Stimulated activated naive CD4-positive, alpha-beta T cell (primary cell): ENCODE measurements at places on chromosomes 1 and 21.

DNA sequence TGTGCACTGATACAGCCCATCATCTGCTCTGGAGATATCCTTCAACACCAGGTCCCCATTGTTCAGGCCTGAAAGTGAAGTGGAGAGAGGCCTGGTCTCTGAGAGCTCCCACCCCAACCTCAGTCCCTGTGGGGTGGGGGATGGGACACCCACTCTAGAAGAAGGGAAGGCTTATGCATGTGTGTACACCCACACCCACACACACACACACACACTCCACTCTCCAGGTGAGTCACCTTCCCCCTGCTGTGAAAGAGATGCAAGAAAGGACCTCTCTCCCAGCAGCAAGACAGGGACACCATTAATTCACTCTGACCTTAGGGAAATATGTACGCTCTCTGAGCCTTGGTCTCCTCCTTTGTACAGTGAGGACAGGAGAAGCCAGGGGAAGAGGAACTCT, 5.9 kb downstream of the VSIG8 start:
- DNase-seq, result no peak

GRCh38 chr1:206922524-206922923, 783 bp upstream of the FCMR start:
- no peak for DNase-seq

DNA sequence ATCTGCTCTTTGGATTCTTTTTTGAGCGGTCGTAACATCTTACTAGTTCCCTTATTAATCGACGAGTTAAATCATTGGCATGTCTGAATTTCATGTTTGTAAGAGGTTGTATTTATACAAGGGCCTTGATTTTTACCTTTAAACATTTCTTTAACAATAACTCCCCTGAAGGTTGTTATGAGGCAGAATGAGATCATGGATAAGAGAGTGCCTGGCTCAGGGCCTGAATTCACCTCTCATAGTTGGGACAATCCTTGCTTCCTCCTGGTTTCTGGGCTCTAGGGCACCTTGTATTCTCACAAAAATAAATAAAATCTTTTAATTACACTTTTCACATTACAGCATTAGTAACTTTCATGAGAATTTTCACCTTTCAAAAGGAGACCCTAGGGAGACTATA, 55.4 kb downstream of the MDM4 start:
- no peak for DNase-seq

- no peak for DNase-seq
Observed at GRCh38 chr1:223017291-223017690, 125.8 kb downstream of the TLR5 start.

DNA sequence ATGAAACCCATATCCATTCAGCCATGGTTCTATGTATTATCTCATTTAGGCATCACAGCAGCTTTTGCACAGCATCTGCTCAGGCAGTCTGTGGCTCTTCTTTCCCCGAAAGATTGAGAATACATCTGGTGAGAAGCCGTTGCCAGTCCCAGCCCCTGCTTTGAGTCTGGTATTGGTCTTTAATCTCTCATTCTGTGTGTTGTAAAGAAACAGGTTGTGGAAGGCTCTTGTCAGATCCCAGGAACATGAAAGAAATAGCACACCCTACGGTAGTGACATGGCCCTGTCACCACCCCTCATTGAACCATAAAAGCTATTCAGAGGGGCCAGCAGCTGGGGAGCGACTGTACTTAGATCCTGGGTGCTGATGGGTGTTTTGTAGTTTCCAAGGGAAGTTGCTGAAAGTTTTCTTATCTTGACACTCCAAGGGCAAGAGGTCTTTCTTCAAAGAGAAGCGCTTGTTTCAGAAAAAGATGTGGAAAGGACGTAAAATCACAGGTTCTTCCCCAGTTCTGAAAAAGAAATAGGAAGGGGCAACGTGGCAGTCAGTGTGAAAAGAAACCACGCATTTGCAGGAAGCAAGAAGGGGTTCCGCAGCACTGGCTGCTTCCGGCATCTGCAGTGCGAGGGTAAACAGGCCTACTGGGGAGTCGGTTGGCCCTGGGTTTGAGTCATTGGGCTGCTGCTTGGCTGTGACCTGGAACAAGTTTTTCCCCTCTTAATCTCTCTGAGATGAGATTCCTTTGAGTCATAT, 145.0 kb downstream of the DHRS3 start:
- peak; percentile 31 for DNase-seq

DNA sequence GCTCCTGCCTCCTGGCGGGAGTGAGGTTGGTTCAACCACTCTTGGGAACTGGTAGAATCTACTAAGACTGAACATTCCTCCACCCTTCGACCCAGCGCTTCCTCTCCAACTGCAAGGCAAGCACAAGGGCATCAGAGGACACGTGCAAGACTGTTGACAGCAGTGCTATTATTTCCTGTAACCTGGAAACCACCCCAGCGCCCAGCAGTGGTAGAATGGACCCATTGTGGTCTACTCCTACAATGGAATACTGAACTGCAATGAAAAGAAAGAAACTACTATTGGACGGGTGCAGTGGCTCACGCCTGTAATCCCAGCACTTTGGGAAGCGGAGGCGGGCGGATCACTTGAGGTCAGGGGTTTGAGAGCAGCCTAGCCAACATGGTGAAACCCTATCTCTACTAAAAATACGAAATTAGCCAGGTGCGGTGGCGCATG, 33.0 kb upstream of the TARDBP start:
- no peak for DNase-seq

DNA sequence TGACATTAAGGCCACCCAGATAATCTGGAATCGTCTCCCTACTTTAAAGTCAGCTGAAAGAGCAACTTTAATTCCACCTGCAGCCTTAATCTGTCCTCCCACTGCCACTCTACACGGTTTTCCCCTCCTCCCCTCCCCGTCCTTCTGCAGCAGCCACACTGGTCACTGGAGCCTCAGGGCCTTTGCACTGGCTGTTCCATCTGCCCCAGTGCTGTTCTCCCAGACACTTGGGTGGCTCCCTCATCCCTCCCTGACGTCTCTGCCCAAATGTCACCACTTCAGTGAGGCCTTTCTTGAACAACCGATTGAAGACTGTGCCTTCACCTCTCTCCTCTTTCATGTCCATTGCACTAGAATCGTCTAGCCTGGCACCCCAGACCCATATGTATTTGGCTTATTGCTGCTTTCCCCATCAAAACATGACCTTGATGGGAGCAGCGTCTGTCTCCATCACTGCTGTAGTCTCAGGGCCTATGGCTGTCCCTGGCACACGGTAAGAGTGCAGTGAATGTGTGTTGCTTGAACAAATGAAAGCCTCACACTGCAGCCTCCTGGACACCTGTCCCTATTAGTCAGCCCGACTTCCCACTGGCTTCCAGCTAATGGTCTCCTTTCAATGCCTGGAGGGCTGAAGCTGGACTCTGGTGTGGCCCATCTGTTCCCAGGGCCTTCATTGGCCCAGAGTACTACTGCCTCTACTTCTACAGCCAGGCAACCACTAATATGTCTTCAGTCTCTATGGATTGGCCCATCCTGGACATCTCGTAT, 10.6 kb upstream of the PRDM16 start:
- no peak for DNase-seq

DNA sequence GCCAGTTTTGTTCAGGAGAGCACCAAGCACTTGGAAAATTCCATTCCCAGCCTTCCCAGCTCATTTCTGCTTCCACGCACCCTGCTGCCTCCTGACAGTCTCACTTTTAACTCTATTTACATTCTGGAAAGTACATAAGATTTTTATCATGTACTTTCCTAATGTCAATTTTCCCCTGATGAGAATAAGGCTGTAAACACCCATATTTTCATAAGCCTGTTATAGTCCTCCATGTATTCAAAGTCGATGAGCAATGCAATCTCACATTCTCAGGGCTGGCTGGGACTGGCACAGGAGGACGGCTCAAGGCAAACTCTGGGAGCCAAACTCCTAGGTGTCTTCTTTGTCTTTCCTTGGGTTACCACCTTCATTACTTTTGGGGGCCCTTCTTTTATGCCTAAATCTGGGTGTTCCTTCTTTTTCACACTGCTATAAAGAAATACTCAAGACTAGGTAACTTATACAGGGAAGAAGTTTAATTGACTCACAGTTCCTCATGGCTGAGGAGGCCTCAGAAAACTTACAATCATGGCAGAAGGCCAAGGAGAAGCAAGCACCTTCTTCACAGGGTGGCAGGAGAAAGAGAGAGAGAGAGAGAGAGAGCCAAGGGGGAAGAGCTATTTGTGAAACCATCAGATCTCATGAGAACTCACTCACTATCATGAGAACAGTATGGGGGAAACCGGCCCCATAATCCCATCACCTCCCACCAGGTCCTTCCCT, 94.6 kb downstream of the IGSF21 start:
- no peak for DNase-seq

DNA sequence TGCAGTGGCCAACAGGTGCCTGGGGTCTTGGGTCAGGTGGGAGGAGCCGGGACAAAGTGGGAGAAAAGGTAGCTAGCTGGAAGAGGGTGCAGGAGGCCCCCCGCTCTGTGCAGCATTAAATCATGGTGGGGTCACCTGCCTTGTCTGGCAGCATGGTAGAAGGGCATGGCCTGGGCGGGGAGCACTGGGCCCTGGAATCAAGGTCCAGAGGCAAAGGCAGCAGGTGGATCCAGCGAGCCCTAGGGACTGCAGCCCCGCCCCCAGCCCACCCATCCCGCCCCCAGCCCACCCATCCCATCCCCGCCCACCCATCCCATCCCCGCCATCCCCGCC, 16.7 kb upstream of the TTLL10 start:
- DNase-seq, result no peak

- no peak for DNase-seq
Observed at GRCh38 chr1:115457289-115457688, 119.2 kb upstream of the NGF start.

DNA sequence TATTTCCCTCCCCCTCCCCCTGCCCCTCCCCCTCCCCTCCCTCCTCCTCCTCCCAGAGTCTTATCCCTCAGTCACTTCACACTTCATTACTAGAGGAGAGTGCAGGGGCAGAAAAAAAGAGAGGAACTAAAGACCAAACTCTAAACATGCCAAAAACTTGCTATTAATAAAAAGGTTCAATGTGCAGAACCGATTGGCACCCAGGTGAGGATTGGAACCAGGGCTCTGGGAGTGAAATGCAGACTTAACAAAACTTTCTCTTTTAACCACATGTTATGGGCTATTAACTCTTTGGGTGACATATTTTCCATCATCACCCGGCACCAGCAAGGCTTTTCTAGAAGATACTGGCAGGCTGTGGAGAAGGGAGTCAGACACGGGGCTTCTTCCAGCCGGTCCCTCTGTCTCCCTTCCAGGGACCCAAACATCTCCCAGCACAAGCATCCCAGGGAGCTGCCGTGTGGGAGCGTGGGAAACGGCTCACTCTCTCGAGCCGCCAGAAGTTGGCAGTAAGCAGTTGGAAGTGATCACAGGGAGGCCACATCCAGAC, 13.6 kb downstream of the NID1 start:
- DNase-seq, result no peak

- DNase-seq, result no peak
Observed at GRCh38 chr1:221190249-221190648, 311.0 kb downstream of the HLX start.

DNA sequence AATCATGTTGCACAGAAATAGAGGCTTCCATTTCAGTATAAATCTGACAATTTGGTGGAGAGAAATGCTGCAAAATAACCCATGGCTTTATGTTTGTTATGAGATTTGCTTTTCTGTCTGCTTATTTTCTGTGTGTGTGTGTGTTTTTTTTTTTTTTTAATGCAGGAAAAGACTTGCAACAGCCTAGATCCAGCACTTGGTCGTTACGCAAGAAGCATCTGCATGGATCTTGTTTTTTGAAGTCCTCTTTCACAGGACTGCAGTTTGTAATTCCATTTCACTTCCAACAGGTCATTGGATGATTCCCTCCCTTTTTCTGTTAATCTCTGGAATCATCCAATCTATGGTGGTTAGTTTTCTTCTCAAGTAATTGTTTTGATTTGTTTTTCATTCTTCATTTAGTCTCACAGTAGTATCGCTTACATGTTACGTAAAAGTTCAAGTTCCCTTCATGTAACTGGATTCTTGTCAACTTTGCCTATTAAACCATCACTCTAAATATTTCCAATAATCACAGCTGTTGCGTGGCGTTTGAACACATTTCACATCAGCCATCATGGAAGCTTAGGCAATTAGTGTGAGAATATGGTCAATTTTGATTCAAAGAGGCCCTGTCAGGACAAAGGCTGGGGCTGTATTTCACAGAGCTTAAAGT, 312.9 kb downstream of the NFIA start:
- no peak for DNase-seq

DNA sequence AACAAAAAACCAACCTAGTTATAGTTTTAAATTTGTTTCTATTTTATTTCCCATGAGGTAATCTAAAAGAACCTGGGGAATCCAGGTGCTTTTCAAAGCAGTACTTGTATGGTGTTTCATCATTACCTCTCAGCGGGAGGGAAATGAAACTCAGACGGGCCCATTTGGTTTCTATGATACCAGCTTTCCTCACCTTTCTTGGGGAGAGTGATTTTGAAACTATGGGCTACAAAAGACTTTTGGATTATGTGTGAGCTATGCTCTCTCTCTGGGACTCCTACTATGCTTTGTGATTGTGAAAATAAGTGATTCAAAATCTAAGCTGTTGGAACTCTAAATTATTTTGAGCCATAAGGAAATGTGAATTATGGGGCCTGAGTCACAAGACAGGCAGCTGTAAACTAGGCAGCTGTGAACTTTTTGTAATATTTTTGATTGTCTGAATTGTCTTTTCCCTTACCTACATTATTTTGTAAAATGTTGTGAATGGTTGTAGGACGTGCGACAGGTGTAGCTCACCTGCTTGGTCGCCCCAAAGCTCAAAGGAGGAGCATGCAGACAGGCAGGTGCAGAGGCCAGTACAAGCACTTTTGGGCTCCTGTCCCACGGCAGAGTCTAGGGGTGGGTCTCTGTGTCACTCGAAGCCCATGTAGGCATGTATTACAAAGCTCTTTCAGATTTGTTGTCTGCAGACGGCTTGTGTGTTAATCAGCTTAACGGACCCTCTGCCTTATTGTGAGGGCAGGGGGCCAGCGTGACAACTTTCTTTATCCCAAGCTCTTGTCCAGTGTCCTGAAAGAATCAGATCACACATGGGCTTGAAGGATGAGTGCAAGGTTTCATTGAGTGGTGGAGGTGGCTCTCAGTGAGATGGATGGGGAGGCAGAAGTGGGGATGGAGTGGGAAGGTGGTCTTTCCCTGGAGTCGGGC, 64.8 kb upstream of the BACH1 start:
- no peak for DNase-seq

GRCh38 chr1:47823040-47823808, 174.0 kb downstream of the TRABD2B start:
- DNase-seq, result no peak

GRCh38 chr1:2547210-2548067, 8.7 kb upstream of the TNFRSF14 start:
- peak; percentile 70 for DNase-seq

DNA sequence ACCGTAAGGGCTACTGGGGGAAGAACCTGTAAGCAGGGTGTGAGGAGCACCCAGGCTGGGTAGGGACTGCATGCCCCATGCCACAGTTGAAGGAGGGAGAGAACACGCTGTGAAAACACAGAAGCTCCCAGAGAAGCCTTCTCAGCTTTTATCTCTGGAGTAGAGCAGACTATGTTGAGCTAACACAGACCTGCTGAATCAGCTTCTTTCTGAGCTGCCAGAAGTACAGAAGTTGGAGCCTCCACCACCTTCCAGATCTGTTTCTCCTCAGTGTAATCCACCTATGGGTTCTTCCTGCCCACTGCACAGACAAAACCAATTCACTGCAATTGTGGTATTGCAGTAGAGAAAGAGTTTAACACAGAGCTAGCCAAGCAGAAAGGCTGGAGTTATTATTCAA, 5.4 kb downstream of the YBEY start:
- no peak for DNase-seq
